ENCODE measurements at places on chromosomes 2 and 18. TPM values are rescaled to one million over a fixed set of nuclear protein-coding genes. Genes with fewer than 3 reads are reported as not detected.

The KLF7 gene
- total RNA-seq = 24.1 TPM

- no peak for DNase-seq
Measured at GRCh38 chr2:164560181-164560792, 61.0 kb downstream of the GRB14 start.

- no peak for DNase-seq
Measured at GRCh38 chr2:98912221-98912851, 23.7 kb downstream of the CRACDL start.

GRCh38 chr18:53531187-53531586 is 693.3 kb downstream of the MBD2 start:
- DNase-seq = no peak

DNA sequence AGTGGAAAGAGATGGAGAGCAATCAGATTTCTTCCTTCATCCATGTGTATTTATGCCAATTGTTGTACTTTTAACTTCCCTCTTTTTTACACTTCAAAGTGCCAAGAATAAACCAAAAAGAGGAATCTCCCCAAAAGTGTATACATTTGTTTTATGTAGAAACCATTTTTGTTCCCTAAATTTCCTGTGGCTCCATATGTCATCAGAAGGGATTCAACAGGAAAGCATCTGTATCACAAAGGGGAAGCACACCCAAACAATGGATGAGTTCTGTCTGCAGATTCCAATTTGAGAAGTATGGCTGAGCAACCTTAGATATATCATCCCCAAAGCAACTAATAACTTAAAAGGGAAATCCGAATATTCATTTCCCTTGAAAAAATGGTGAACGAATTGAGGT is 275.0 kb downstream of the MREG start:
- no peak for DNase-seq

DNA sequence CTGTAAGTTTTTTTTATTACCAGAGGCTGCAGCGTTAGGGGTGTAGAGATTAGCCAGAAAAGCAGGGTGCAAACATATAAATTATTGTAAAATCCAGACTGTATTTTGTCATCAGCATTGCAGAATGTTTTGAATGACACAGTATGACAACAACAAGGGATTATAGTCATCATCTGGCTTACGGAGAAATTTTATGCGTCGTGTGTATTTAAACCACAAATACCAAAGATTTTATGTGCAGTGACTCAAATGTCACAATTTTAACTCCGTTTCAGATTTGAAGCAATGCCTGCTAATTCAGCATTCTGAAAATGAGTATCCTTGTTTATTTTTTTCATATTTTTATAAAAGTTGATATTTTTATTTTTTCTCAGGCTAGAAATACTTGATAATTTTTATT is 19.4 kb upstream of the TMX3 start:
- no peak for DNase-seq

DNA sequence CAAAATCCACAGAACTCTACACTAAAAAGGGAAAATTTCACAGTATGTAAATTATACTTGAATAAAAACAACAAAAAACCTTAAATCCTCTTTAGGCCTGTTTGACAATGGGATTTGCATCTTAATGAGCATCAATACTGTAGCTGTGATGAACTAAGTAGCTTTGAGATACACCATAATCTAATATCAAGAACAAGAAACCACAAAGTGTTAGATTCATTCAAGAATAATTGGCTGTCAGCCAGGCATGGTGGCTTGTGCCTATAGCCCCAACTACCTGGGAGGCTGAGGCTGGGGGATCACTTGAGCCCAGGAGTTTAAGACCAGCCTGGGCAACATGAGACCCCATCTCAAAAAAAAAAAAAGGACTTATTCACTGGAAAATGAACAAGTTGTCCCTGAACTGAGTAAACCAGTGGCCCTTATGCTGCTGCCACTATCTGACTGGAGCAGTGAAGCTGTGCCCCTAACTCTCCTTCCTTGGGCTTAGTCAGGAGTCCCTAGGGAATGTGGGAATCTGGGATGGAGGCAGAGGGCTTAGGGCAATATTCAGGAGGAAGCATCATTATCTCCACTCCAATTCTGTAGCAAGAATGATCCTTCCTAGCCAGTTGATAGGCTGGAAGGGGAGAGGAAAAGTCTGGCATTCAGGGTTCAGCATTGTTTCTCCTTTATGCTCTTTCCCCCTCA is 88.5 kb downstream of the PRKCE start:
- DNase-seq = peak; percentile 12

The PUS10 gene
- total RNA-seq = 8.9 TPM

DNA sequence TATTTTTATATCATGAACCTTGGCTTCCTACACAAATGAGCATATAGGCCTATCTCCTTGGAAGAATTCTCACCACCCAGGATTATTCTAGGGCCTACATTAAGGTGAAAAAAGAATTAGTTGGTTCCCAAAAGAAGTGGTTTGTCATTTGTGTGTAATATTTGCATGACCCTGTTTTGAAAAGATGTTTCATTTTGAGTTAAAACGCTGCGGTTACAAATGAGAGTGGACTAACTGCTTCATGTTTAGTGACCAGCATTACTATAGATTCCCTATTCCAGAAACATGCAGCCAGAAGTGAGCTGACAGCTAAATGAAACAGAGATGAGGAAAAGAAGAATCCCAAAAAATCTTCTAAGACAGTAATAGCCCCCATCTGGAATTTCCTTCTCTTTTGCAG is 44.1 kb upstream of the TMEM178A start:
- DNase-seq = no peak

The CCDC150 gene
- total RNA-seq = 13.9 TPM

The SS18 gene
- total RNA-seq = 51.5 TPM

- no peak for DNase-seq
Measured at GRCh38 chr2:159738509-159739390, 26.4 kb downstream of the MARCHF7 start.

DNA sequence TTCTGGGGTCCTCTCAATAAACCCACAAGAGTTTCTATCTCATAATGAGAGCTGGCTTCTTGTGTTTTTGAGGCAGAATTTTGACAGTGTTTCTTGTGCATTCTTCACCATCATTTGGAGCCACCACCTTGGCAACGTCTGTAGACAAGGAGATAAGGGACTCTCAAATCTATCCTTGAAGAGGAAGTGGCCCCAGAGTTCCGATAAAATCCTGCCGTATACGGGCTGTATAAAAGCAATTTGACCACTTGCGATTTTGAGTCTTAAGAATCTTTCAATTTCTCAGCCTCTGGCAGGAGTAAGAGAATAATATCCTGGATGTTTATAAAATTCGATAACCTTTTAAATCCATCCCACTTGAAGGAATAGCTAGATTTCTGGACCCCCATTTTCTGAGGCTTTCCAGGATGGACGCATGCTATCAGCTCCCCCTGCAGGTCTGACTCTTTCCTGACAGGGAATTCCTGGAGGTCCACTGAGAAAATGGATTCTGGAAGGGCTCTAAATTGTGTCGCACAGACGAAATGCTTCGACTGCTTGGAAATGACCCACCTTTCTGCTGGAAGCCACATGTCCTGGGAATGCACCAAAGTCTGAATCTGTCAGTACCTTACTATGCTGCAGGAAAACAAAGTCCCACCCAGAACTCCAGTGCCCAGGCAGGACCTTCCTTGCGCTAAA is 54.1 kb downstream of the E2F6 start:
- no peak for DNase-seq

The SYT4 gene
- not detected for total RNA-seq

DNA sequence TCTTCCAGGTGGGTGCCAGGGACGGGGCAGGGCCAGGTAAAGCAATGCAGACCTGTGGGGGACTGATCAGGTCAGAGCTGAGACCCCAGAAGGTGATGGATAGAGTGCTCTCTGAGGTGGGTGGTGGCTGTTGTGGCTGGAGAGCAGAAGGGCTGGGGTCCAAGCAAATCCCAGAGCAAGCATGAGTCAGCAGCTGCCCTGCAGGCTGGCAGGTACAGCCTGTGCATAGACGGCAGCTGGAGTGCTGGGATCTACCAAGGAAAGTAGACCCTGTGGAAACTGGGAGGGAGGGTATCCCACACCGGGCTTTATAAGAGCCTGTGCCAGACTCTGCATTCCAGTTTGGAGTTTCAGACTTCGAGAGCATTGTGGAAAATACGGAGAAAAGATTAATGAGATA is 663 bp downstream of the TRIM54 start:
- no peak for DNase-seq

The RASGRP3 gene
- 1.9 TPM for total RNA-seq

The MYO1B gene
- total RNA-seq = 15.6 TPM

The TPO gene
- not detected for total RNA-seq

The GULP1 gene
- total RNA-seq = not detected

The INHBB gene
- total RNA-seq = not detected

Data from activated CD4-positive, alpha-beta memory T cell treated with anti-CD3 and anti-CD28 coated beads for 36 hours (primary cell).